ENCODE measurements at places on chromosomes 1 and 21.

DNA sequence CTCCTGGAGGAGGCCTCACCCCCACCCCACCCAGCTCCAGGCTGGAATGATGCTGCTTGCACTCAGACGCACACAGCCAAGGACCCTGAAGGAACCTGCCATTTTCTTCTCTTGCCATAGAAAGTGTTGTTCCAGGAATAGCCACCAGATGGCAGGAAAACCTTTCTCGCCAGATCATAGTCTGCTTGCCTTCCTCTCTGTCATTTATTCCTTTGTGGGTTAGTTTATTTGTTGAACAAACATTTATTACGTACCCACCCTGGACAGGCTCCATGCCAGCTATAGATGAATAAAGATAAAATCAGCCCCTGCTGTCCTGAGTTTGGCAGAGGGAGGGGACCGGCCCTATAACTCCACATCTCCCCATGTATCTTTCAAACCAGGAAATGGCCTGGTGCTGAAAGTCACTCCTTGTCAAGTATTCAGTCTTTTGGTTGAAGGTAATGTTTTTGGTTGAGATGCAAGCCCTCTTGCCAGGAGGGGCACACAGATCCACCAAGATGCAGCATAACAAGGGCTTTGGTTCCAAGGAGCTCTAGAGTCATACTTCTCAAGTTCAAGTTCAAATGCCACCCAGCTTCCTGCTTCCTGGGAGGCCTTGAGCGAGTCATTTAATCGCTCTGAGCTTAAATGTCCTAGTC, 7.0 kb upstream of the KCNC4 start:
- peak; percentile 83 for DNase-seq

DNA sequence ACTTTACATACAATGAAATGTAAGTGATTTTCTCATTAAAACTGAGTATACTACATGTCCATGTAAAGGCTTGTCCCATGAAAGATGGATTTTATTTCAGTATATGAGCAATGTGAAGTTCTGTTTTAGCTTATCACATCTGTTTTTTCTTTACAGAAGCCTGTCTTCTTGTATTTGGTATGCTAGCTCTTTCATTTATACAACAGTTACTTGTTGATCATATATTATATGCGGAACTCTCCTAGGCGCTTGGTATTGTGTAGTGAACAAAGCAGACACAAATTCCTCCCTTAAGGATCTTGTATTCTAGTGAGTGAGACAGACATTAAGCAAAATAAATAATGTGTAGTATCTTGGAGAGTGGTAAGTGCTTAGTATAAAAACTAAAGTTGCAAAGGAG, 10.6 kb downstream of the MAP3K21 start:
- DNase-seq = no peak

GRCh38 chr1:176612791-176613190, 149.8 kb downstream of the PAPPA2 start:
- no peak for DNase-seq

- DNase-seq = no peak
These were observed 10.8 kb upstream of the DUSP12 start for GRCh38 chr1:161738627-161739287.

- no peak for DNase-seq
These were observed 73.3 kb downstream of the ARHGEF10L start for GRCh38 chr1:17612831-17613230.

DNA sequence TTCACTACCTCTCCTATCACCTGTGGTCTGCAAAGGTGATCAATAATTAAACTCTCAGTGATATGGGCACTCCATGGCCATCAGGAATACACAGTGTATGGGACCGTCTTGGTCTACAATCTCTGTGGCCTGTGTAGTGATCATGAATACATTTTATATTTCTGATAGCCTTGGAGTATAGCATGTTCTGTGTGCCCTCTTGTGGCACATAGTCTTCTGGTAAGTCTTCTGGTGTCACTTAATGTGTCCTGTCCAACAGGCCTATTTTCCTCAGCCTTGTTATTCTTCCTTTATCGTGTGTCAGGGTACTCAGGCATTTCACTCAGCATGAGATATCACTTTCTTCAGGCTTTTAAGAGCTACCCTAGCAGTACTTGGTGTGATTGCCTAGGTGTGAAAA, 393.6 kb downstream of the AGBL4 start:
- no peak for DNase-seq

DNA sequence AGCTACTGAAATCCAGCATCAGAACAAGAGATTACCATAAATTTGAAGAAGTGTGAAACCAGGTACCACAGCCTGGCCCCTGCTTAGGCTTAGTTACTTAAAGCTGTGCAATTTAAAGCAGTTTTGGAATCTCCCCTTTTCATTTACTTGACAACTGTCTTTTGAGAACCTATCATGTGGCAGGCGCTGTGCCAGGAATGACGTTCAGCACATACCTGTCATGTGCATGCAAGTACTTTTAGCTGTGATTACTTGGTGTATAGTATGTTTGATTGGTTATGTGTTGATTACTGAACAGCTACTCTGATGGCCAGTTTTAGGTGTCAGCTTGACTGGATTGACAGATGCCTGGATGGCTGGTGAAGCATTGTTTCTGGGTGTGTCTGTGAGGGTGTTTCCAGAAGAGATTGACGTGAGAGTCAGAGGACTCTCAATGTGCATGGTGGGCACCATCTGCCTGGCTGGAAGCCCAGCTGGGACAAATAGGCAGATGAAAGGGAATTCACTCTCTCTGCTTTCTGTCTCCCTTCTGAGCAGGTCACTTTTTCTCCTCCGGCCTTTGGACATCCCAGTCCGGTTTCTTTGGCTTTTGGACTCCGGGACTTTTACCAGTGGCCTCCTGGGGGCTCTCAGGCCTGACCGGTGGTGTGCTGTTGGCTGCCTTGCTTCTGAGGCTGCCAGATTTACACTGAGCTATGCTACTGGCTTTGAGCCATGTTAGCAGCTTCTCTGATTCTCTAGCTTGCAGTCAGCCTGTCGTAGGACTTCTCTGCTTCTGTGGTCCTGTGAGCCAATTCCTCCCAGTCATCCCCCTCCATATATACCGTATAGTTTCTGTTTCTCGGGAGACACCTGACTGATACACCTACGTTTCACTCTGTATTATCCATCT, 178.0 kb downstream of the RYR2 start:
- DNase-seq = no peak

DNA sequence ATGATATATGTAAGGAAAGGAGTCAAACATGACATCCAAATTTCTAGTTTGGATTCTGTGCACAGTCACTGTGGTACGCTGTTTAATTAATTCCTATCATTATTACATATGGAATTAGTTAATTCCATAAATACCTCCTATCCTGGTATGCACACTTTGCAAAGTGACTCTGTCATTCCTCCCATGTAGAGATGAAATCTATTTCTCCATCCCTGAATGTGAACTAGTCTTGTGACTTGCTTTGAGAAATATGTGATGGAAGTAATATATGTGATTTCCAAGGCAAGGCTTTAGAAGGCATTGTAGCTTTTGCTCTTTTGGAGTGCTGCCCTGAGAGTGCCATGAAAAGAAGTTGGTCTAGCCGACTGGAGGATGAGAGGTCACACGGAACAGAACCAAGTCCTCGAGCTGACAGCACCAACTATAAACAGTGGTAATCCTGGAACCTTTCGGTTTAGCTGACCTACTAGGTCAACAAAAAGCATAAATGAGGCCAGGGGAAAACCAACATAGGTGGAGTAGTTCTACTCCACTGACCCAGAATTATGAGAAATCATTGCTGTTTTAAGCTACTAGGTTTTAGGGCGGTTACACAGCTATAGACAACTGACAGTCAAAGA, 1.5 kb downstream of the SELENOF start:
- no peak for DNase-seq

DNA sequence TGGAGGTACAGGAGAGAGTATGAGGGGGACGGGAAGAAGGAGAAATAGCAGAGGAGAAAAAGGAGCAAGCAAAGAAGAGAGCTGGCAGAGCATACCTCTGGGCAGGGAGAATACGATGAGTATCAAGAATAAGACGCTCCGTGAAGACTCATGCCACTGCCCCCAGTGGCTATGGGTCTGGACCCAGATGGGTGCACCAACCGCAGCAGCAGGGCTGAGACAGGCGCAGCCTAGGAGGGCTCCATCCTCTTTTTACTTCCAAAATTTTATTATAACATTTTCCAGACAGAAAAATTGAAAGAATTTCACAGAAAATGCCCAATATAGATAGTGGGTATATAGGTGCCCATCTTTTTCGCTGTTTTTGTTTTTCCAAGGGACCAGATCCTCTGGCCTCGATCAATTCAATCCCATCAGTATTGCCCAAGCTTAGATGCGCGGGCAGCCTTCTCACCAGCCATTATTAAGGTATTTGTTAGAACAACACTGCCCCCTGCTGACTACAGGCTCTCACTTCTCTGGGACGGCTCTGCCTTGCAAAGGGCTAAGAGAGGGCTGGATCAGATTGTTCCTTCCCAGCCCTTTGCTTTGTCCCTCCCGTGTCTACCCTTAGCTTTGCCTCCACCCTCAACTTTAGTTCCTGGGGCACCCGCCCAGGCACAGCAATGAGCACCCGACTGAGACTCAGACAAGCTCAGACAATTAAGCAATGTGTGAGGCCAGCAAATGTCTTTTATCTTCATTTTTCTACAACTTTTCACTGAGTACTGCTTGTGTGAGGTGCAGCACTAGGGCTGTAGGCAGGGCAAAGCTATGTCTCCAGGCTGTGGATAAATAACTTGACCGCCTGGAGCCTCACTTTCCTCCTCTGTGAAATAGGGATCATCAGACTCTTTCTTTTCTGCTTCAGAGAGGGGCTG, 17.5 kb upstream of the CAMK1G start:
- DNase-seq = peak; percentile 91

- no peak for DNase-seq
These were observed 24.8 kb downstream of the CD101 start for GRCh38 chr1:117026361-117026760.

GRCh38 chr1:231053493-231054162, 13.6 kb upstream of the FAM89A start:
- no peak for DNase-seq

GRCh38 chr1:220239213-220239612, 33.0 kb downstream of the RAB3GAP2 start:
- no peak for DNase-seq

DNA sequence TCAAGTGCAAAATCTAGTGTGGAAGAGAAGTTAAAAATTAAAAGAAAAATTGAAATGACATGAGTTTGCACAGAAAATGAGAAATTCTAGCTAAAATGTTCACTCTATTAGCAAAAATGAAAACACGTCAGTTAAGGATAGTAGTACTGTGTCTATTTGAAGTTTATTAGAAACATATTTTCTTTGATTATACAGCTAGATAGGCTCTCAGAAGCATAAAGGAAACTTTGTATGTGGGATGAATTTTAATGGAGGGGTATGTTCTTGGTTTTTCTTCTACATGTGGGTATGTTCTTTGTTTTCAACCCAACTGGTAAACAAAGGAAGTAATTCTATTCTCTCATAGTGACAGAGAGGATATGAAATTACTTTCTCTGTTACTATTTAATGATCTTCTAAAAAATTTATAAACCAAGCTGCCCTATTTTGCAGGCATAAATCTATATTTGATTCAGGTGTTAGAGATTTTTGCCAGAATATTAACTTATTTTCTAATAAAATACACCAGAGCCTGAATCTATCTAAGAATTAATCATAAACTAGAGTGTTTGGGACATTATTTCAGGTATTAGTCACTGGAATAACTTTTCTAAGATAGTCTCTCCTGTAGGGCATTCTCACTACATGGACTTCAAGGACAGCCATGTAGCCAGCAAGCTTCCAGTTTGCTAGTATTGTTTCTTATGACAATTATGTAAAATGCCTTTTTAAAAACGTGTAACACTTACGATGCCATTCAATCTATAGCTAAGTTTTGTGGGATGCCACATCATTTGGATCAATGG, 15.8 kb downstream of the GPSM2 start:
- DNase-seq = no peak

- DNase-seq = no peak
These were observed 8.4 kb upstream of the SPRR3 start for GRCh38 chr1:152993186-152993585.

GRCh38 chr1:234750922-234751627, 141.1 kb upstream of the IRF2BP2 start:
- DNase-seq = no peak

DNA sequence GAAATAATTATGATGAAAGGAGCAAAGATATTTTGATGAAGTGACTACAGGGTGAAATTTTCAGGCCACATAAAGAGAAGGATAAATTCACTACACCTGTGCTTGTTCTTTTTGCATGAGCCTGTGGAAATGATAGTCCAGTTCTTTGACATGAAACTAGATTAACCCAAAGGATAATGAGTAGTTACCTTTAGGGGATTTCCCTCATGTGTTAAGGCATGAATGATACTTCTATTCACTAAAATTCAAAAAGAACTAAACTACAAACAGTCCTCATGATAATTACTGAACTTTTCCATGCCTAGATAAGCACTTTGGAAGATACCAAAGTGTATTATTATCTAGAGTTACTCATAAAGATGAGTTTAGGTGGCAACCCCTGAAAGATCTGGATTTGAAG, 244.3 kb downstream of the PTPRC start:
- no peak for DNase-seq

- no peak for DNase-seq
These were observed 169.2 kb upstream of the B3GALT2 start for GRCh38 chr1:193355626-193356025.

DNA sequence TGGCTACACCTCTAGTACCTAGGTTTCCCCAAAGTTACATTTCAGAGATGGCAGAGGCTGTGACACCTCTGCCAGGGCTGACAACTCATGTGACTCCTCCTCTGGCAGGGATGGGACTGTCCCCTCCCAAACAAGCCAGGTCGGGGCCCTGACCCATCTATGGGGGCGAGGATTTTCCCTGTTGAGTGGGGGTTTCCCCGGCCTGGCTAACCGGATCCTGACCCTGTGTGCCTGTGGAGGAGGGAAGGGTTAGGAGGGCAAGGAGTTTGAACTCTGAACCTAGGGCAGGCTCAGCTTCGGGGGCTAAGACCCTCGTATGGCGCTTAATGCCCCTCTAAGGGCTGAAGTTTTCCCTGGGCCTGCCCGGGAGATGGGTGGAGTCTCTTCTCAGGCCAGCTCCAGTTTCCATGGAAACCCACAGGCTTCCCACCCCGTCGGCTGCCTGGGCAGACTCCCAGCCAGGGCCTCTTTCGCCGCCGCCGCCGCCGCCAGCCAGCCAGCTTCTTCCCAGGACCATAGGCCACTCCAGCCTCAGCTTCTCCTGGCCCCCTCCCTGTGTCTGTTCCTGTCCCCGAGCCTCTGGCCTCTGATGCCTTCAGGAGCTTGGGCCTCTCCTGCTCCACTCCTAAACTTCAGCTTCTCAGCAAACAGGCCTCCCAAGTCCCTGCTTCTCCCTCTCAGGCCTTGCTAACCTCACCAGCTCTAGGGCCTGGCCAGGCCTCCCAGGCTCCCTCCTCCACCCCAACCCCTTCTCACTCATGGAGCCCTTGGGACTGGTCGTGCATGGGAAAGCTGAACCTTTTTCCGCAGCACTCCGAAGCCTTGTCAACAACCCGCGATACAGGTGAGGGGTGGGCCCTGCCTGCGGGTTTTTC, at the start of gene BTBD19:
BTBD19 (plus strand) TSS at position 461 of the 875 bp plus-strand sequence; CDS start at position 759, 298 bp downstream.
- DNase-seq = no peak

GRCh38 chr1:244834543-244835275, 749 bp upstream of the COX20 start:
- DNase-seq = peak; percentile 93

GRCh38 chr1:59100708-59101374, 196.1 kb upstream of the FGGY start:
- DNase-seq = no peak
